ENCODE measurements at places on chromosomes 2 and 18. TPM values are rescaled to one million over a fixed set of nuclear protein-coding genes. Genes with fewer than 3 reads are reported as not detected.
A peak's percentile ranks its signal among the peaks of the same experiment; 100 is the strongest.

GRCh38 chr2:175175896-175176295, 5.6 kb downstream of the ATP5MC3 start:
- no peak for DNase-seq

DNA sequence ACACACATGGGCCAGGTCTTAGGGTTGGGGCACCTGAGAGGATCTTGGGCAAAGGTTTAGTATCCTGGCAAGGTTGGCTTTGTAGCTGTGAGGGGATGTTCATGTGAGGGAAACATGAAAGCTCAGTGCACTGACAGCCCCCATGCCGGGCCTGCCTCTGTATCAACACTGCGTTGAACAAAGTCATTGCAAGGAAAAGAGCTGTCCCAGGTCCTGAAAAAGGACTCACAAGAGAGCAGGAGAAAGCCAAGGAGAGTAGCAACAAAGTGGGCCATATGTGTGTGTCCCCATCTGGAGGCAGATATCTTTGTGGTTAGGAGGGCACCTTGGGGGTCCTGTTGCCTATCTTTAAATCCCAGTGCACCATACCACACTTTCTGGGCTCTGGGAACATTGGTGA, 237.8 kb upstream of the THSD7B start:
- DNase-seq, result peak; percentile 93

- peak; percentile 63 for DNase-seq
These were observed 27.2 kb upstream of the PDIA6 start for GRCh38 chr2:10839813-10840212.

CDH2 gene
- polyA plus RNA-seq, result 15.2 TPM

- no peak for DNase-seq
These were observed 173.4 kb downstream of the ANAPC1 start for GRCh38 chr2:111710613-111711012.

DNA sequence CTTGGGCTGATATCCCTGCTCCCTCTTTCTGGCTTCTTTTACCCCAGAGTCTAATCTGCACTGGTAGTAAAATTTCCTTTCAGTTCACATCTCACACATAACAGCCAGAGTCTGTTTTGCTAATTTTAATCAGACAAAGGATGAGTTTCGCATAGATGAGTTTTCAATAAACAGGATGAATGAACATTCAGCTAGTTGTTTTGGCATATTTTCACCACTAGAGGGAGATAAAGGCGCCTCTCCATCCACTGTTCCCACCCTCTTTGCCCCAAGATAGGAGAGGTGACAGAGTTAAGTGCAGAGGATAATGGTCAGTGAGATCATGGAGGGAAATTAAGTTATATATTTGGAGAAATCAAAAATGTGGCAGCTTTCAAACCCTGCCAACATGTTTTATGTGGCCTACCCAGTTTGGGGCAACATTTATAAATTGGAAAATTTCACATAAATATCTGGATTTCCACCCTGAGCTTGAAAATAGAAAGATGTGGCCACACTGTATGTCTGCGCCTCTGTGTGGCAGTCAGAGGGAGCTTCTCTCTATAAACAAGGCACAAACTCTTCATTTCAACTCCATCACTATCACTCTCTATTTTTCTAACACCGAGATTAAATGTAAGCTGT, 48.5 kb upstream of the DTNA start:
- DNase-seq, result peak; percentile 87

TMEM185B gene
- polyA plus RNA-seq, result 6.1 TPM
